Stimulated activated CD8-positive, alpha-beta memory T cell treated with anti-CD3 and anti-CD28 coated beads, Interleukin-7, amount 100 ng/mL, for 1 hour (primary cell): ENCODE measurements at places on chromosomes 12 and 14.

GRCh38 chr12:19437996-19438395 lies 1.3 kb upstream of the AEBP2 start:
- DNase-seq = no peak

GRCh38 chr14:93207468-93208308 lies 632 bp downstream of the UBR7 start:
- no peak for DNase-seq

DNA sequence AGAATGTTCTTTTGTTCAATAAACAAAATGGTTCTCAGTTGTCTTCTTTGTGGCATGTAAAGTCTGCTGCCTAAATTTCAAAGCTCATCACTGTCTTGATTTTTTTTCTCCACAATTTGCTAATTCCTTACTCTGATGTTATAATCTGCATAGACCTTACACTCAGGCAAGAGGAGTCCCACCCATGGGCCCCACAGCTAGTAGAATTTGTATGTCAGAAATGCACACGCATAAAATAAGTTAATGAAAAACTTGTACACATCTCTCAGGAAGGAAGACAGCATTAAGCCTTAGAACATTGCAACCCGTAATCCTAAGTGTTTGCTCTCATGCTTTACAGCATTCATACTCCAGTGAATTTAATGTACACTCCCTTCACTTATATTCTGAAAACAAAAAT lies 280.8 kb downstream of the ATXN7L3B start:
- DNase-seq = no peak

- DNase-seq = no peak
Measured at GRCh38 chr12:44317651-44318126, 481.8 kb downstream of the TMEM117 start.

DNA sequence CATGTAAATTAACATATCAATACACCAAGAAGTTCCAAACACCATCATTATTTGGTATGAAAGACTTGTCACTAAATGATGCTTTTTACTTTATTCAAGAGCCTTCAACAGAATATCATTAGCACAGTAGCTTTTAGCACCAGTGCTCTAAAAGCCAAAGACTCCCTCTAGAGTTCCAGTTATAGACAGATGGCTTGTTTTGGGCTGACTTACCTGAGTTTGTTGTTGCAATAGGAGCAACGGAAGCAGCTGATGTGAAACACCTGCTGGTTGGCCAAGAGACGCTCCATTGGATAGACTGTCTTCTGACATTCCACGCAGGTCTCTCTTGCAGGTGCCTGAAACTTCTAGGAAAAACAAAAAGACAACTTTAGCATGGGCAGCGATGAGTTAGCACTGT lies 14.5 kb upstream of the CERS5 start:
- no peak for DNase-seq

DNA sequence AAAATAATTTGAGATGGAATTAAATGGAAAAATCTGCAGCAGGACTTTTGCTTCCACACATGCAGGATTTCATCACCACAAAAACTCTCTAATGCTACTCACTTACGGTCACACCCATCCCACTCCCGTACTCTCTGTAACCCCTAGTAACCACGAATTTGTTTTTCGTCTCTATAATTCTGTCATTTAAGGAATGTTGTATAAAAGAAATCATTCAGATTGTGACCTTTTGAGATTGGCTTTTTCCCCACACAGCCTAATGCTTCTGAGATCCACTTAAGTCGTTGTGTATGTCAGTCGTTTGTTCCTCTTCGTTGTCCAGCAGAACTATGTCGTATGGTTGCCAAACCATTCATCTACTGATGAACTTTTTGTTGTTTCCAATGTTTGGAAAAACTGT lies 19.8 kb upstream of the PZP start:
- no peak for DNase-seq

DNA sequence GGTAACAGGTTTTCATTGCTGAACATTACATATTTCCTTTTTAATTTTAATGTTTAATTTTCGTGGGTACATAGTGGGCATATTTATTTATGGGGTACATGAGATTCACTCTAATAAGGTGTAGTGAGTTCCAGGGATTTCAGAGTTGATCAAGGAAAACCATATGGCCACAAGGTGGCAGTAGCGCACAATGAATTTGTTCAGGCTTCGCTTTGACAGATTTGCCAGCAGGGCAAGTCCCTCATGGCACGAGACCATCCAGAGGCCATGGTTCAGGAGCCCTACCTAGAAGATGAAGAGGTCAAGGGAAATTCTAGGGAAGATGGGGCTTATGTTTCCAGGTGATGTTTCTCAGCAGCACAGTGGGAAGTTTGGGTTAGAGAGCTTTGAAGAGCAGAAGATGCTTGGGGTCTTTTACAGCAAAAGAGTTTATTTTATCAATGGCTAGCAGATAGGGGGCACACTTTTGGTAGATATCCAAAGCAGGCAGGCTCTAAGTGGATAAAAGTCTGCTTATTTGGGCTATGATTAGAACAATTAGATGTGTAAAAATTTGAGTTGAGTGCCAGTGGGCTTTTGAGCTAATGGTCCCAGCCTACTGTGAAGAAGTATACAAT lies 1004.4 kb downstream of the AACS start:
- DNase-seq = no peak

GRCh38 chr12:92299344-92299743 lies 153.7 kb upstream of the BTG1 start:
- no peak for DNase-seq

DNA sequence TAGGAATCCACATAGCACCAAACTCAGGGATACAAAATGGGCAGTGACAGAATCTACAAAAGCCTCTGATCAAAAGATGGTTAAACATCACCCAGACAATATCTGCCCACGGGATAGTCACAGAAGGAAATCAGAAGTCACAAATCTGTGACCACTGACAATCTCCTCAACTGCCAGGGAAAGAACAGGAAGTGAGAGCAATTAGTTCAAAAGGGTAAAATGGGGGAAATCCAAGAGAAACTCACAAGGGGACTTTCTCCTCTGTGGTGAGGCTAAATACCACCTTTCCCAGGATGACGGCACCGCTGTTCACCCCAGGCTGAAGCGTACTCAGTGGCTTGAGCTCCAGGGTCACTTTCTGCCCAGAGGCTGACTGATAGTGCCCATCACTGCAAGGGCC lies 10.7 kb downstream of the TTC5 start:
- DNase-seq = no peak

- DNase-seq = no peak
Measured at GRCh38 chr12:109191621-109192250, 75.3 kb downstream of the ACACB start.

- no peak for DNase-seq
Measured at GRCh38 chr14:81450100-81450531, 50.0 kb upstream of the STON2 start.

DNA sequence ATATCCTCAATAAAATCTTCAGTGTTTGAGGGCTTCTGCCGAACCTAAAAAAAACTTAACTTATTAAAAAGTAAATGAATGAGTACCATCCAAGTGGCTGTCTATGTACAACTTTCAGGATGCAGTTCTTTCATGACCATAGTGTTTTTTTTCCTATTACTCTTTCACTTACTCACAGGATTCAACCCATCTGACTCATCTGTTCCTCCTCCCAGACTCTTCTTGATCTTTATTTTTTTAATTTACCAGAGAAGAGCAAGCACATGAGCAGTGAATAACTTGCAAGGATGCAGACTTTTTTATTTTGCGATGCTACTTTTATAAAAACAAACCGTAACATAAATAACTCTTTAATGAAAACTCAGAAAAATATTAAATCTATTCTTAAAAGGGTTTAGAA lies 24.5 kb downstream of the RECQL start:
- no peak for DNase-seq

DNA sequence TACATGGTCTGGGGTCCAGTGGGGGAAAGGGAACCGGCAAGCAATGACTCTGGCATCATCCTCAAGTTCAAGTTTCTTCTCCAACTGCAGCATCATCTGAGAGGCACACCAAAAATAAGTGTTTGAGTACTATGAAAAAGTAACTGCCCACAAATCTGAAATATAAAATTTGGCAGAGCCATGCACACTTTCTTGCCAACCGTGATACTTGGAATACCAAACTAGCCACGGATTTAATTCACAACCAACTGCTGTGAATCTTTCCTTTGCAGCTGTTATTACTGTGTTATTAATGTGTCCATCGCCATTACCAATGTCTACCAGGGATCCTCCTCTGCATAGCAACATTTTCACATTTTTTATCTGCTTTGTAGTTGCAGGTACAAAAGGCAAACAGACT lies 74.6 kb downstream of the GXYLT1 start:
- no peak for DNase-seq

DNA sequence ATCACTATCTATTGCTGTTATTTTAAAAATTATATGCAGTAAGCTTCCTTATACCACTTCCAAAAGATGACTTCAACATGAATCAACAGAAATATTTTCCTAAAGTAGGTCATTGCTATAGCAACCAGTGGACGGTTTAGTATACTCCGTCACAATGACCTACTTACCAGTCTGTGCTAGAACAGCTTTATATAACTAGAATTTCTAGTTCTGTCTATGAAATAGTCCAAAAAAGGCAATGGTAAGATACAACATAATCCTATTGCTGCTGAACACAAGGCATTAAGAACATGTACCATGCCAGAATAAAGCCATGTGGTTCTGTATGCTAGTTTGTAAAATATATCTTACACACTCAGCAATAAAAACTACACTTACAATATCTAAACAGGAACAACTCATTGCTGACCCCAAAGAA lies 40.7 kb upstream of the MTERF2 start:
- no peak for DNase-seq

DNA sequence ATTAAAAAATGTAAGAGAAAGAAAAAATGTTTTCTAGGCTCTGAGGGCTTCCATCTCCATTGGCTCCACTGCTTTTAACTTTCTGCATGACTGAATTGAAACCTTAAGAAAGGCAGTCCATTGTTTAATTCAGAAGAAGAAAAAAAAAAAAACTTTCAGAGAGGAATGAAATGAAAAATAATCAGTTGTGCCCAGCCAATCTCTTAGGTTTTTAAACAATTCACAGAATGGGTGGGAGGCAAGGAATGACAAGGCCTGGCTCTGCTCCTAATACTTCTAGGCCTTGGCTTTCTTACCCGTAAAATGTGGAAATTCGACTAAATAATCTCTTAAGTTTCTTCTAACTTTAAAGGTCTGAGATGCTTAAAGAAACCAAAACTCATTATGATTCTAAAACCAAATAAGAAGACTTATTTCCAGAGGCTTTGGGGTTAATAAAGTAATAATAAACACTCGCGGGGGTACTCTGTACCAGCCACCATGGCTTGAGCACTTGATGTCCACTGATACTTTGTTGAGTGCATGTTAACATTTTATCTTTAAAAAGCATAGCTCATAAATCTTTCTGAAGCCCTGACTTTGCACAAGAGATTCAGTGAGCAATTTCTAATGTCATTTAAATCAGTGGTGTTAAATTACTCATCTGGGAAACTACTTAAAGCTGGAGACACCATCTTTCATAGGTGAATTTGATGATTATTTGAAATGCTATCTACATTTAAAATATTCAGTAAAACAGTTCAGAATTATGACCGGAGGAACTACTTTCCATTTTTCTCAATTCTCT lies 49.6 kb downstream of the STON2 start:
- no peak for DNase-seq

GRCh38 chr12:22527999-22528398 lies 16.3 kb downstream of the C2CD5 start:
- DNase-seq = no peak

- DNase-seq = no peak
Measured at GRCh38 chr14:31449971-31450610, 7.2 kb downstream of the DTD2 start.

GRCh38 chr14:71452539-71452938 lies 479.7 kb upstream of the RGS6 start:
- no peak for DNase-seq

DNA sequence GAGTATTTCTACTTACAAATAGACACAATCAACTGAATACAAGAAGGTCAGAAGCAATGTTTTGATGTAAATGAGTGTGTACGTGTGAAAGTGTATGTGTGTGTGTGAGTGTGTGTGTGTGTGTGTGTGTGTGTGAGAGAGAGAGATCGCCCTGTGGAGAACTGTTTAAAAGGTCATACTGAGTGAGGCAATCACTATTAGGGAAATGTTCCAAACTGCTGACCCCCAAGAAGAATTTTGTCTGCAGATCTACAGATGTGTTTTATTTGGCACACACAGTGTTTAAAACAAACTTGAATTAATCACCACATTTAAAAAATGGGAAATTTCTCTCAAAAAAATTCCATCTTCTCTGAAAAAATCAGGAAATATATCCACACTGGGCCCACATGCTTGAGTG lies 1069.1 kb downstream of the SLC6A15 start:
- no peak for DNase-seq

DNA sequence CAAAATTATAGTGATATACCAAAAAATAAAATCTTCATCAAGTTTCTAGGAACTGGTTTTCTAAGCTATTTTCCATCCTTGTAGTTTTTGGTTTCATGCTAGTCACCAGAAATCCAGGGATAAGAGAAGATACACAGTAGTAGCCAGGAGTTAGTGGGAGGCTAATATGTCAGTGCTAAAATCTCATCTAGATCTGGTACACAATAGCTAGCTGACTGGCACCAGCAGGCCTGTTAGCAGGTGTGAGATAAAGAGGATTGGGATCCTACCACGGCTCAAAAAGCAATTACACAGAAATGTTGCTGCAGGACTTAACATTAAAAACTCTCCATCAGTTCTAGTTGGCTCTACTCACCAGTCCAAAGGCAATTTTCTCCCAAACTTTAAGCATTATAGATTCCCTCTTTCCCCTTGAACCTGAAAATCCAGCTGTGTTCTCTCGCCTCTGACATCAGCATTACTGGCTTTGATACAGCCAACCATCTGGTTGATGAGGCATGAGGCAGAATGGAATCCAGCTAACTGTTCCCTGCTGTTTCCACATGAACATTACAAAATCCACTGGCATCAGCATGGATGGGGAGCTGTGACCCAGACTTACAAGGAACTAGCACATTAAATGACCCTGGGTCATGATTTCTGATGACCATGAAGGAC lies 41.8 kb upstream of the CCDC196 start:
- no peak for DNase-seq

GRCh38 chr12:122845041-122845864 lies 10.0 kb downstream of the HIP1R start:
- DNase-seq = no peak

DNA sequence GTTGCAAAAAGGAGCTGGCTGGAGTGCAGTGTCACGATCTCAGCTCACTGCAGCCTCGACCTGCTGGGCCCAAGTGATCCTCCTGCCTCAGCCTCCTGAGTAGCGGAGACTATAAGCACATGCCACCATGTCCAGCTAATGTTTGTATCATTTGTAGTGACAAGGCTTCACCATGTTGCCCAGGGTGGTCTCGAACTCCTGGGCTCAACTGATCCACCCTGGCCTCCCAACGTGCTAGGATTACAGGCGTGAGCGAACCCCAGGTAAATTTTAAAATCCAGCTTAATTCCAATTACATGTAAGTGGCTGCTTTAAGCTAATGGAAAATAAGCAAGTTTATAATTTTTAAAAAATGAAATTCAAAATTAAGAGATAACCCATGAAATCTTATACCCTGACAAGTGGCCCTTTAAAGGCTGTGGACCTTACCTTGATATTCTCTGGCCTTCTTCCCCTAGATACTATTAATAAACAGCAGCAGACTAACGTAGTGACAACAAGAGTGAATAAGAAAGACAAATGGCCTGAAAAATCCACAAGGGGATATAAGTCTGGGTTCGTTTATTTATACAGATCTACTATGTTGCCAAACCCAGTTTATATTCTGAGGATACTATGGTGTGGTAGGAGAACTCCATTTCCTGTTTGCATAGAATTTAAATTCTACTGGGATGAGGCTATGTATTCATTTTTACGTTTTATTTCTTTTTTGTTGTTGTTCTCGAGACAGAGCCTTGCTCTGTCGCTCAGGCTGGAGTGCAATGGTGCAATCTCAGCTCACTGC lies 25.6 kb upstream of the SLC2A3 start:
- no peak for DNase-seq
